ENCODE measurements at places on chromosomes 3 and 15. TPM values are rescaled to one million over a fixed set of nuclear protein-coding genes. Genes with fewer than 3 reads are reported as not detected.
A peak's percentile ranks its signal among the peaks of the same experiment; 100 is the strongest.

- no peak for DNase-seq
Observed at GRCh38 chr15:73190189-73190601, 137.9 kb downstream of the NEO1 start.

Gene SCN5A
- 6.5 TPM for total RNA-seq

DNA sequence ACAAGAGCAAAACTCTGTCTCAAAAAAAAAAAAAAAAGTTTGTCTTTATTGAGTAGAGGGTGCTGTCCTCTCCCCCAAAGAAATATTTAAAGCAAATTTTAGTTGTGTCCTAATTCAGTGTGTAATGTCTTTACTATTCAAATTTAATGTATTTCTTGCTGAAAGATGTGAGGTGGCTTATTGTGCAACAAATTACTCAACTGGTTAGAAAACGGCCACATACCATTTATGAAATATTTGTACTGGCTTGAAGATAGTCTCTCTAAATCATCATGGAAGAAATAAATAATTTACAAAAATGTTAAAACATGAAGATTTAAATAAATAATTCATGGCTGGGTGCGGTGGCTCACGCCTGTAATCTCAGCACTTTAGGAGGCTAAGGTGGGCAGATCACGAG lies 63.0 kb downstream of the SLTM start:
- no peak for DNase-seq

DNA sequence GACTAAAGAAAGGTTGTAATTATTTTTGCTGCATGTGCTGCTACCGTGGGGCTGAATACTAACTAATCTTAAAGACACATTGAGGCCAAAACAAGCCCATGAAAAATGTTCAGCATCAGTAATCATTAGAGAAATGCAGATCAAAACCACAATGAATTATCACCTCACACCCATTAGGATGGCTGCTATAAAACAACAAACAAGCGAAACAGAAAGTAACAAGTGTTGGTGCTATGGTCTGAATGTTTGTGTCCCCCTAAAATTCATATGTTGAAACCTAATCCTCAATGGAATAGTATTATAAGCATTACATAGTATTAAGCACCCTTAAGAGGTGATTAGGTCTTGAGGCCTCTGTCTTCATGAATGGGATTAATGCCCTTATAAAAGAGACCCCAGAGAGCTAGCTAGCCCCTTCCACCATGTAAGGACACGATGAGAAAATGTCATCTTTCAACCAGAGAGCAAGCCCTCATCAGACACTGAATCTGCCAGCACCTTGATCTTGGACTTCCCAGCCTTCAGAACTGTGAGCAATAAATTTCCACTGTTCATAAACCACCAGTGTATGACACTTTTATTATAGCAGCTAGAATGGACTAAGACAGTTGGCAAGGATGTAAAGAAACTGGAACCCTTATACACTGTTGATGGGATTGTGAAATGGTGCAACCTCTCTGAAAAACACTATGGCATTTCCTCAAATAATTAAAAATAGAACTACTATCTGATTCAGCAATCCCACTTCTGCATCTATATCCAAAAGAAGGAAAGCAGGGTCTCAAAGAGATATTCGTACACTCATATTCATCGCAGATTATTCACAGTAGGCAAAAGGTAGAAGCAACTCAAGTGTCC lies 76.1 kb downstream of the REC114 start:
- DNase-seq = no peak

DNA sequence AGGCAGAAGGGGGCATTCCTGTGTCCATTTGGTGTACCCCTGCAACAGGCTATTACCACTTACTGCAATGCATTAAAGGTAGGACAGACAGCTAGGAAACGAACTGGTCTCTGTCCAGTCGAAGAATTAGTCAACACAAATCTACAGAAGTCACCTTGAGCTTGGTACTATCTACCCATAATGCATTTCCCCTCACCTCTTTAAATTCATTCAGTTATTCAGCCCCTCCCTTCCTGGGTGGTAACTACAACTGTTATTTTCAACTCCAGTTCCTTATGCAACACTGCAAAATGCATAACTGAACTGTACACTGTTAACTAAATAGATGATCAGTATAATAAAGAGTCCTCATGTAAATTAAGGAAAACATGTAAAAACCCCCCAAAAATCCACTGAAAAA lies 77.6 kb downstream of the MAGI1 start:
- no peak for DNase-seq

GRCh38 chr3:114144909-114145688 lies 33.8 kb downstream of the DRD3 start:
- DNase-seq = peak; percentile 64

DNA sequence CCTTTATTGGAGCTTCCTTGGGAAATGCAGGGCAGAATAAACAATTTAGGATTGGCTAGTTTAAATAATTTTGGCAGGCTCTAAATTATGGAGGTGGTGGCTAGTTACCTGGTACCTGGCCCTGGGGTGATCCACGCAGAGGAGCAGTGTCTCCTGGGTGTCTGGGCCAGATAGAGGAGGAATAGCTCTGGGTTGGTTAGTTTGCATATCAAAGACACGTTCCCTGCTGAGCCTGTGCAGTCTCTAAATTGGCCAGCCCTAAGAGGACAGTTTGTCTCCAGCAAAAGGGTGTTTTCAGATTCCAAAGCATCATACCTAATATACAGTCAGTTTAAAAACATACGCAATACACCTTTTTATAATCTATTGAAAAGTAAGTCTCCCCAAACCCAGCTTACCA lies 333.3 kb upstream of the TPM1 start:
- no peak for DNase-seq

Measured in dermis blood vessel endothelial cell (primary cell).